ENCODE measurements at places on chromosomes 13 and 19.
A peak's percentile ranks its signal among the peaks of the same experiment; 100 is the strongest.

- peak; percentile 67 for DNase-seq
These were observed 207.4 kb upstream of the RFC3 start for GRCh38 chr13:33610438-33611120.

- DNase-seq = no peak
These were observed 235.5 kb downstream of the PCDH9 start for GRCh38 chr13:66994517-66995202.

DNA sequence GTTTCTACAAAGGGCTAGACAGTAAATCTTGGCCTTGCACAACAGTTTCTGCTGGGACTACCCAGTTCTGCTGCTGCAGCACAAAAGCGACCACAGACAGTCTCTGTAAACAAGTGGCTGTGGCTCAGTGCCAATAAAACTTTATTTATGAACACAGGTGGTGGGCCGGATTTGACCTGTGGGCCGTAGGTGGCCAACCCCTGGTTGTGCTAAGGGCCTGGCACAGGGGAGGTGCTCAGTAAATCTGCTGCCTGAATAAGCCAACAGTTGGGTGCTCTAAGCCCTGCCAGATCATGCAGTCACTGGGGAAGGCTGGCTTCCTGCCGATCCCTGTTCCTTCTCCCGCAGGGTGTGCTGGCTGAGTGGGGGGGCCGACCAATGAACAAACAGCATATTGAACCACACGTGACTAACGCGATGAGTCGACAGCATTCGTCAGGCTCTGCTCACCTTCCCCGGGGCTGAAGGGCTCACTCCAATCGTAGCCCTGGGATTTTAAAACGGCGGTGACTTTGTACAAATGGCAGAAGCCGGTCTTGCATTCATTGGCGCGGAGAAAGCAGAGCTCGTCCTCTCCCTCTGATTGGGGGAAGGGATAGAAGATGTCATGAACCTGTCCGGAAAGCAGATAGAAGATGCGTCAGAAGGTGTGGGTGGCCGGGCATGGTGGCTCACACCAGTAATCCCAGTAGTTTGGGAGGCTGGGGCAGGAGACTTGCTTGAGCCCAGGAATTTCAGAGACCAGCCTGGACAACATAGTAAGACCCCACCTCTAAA is 24.3 kb upstream of the MYDGF start:
- no peak for DNase-seq

DNA sequence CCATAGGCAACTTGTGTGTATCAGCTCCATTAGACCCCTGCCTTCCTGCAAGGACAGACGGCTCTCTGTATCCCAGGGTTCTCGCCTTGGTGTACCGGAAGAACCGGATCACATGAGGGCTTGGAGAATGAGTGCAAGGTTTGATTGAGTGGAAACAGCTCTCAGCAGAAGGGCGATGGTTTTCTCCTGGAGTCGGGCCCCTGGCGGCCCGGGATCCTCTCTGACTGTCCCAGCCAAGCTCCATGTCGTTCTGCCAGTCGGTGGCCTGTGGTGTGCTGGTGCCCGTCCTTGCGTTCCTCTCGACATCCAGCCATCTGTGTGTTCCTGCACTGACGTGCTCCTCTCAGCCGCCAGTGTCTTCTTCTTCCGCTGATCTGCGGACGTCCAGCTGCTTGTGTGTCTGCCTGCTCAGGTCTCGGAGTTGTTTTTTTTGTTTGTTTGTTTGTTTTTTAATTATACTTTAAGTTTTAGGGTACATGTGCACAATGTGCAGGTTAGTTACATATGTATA is 16.1 kb downstream of the LILRB1 start:
- DNase-seq = no peak

DNA sequence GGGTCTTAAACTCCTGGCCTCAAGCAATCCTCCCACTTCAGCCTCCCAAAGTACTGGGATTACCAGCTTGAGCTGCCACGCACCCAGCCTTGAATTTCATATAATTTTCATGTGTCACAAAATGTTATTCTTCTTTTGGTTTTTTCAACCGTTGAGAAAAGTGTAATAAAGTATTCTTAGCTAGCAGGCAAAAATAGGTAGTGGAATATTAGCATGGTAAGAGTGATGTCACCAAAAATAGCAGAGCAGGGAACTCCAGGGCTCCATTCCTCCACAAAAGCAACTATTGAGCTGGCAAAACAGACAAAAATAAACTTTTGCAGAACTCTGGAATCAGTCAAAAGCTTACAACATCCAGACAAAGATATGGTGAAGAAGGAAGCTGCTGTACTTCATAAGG is 43.9 kb downstream of the FBN3 start:
- DNase-seq = no peak

Data from stimulated activated CD4-positive, alpha-beta T cell treated with anti-CD3 and anti-CD28 coated beads, Interleukin-4, amount 100 ng/mL, for 24 hours (primary cell).